Stimulated activated CD4-positive, alpha-beta T cell treated with anti-CD3 and anti-CD28 coated beads, Interleukin-1b, Interleukin-23, amount 100 ng/mL, for 24 hours (primary cell): ENCODE measurements at places on chromosomes 16 and 17.

DNA sequence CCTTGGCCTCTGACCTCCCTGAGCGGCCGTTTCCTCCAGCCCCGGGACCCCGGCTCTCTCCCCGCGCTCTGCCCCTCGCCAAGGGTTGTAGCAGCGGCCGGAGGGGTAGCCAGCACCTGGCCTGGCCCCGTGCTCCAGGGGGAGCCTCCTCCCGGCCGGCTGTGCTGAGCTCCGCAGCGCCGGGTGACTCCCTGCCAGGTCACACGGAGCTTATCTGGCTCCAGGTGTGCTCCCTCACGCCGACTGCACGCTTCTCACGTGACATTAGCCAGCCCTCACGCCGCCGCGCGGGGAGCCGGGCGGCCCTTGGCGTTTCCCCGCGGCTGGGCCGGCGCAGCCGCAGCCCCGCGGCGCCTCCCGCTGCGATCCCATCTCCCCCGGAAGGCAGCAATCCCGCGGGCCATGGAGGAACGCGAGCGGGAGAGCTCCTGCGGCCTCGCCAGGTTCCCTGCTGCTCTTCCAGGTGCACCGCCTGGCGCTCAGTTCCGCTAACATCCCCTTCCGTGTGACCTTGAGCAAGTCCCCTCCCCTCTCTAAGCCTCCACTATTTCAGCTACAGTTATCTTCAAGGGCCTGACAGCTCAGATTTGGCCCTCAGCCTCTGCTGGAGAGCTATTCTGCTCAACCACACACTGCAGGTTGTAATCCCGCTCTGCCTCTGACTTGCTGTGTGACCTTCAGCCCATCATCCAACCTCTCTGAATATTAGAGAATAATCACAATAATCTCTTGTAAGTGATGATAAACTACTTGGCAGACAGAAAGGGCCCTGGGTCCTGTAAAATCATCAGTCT, 3.4 kb downstream of the MYO18A start:
- peak; percentile 22 for DNase-seq

DNA sequence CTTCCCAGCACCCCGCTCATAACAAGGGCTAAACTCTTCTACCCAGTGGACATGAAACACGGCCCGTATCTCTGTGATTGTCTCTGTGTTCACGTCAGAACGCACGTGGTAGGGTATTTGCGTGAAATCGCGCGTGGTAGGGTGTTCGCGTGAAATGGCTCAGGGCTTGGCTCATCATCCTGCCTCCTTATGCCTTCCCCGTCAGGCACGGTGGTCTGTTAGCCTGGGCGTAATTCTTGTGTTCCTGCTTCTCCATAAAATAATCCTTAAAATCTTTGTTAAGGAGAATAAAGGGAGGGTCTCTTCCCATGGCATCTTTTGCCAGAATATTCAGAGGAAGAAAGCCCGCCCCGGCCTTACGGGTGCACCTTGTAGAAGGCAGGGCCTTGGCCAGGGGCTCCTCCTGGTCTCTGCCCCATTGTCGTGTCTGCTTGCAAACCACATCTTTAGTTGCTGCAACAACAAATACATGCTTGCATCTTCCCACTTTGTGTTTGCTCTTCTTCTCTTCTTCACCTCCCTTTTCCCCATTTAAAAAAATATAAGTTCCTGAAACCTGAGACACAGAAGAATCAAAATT, 116.7 kb upstream of the CHMP6 start:
- DNase-seq, result no peak

DNA sequence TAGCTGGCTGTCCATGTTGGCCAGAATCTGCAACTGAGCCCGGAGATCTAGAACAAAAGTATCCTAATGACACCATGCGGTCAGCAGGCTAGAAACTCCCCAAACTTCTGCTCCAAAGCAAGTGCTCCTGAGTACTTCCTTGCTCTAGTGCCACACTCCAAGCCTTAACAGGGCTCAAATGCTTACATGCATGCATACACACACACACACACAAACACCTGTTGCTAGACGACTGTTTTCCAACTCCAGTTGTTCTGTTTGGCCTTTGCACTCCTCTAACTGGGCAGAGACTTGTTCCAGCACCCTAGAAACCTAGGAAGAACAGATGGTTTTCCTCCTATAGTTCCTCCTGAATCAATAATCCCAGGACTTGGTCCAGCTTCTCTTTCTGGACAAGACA, 7.7 kb upstream of the ALDOC start:
- no peak for DNase-seq

GRCh38 chr16:67071476-67072048, 38.2 kb upstream of the PHAF1 start:
- no peak for DNase-seq

DNA sequence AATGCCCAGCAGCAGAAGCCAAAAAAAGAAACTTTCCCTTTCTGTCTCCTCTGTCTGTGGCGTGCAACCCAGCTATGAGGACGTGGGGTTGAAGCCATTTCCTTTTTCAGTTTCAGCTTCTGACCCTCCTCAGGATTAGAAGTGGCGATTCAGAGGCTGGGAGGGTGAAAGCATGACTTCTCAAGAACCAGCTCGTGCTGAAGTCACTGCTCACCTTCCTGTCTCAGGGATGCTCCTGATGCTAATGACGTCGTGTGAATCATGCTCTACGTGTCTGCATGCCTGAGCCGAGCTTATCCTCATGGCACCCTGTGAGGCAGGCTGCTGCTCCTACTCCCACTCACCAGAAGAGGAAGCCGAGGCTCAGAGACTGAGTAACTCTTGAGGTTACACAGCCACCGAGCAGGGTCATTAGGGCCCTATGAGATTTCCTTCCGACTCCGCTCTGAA, 5.7 kb upstream of the LPO start:
- no peak for DNase-seq
